ENCODE measurements at places on chromosomes 3 and 15.
A peak's percentile ranks its signal among the peaks of the same experiment; 100 is the strongest.

DNA sequence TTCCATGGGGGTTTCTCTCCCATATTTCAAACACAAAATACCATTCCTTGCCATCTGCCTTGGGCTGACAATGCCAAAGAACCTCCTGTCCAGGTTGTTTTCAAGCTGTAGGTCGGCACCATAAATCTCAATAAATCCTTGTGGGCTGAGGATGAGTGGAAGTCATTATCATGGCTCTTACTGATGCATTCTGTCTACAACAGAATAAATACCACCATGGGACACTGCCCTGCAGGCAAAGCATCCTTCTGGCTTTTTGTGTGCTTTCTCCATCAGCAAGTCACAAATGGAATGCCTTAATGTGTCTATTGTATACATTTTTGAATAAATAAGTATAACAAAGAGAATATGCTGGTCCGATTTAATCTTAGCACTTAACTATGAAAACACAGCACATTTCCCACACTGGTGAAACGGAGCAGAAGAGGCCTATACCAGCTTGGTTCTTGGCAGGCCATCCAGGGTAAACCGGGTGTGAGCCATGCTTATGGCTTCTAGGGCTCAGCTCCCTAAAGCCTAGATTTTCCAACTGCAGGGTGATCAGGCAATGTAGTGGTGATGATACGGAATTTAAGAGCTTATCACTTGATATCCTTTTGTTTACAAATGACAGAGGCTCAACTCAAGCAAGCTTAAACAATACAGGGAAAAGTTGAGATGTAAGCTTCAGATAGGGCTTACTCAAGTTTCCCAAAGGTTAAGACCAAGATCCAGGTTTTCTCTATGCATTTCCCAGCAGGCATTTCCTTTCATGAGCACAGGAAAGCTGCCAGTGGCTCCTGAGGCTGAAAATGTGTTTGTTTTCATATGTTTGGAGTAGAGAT, 133.2 kb upstream of the LRTM1 start:
- DNase-seq, result peak; percentile 16

- no peak for DNase-seq
These were observed 4.8 kb upstream of the BCL6 start for GRCh38 chr3:187750006-187750512.

GRCh38 chr15:100696452-100696851, 94.1 kb downstream of the ASB7 start:
- no peak for DNase-seq

GRCh38 chr15:71713191-71713809, 97.1 kb upstream of the NR2E3 start:
- DNase-seq, result no peak

DNA sequence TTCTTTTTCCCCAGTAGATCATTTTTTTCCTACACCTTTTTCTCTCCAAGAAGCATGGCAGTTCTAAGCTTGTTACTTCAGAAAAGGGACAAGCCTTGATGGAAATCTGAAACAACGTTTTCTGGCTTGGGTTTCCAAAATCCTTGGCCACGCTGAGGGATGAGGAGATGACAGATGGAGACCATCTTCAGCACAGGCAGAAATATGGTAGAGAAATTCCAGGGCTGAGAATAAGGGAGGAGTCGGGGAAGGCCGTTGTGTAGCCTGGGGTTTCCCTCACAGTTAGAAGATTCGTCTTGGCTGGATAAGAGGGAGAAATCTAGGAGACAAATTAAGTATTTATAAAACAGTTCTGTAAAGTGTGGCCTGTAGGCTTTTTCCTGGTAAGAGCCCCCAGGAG, 33.9 kb upstream of the STT3B start:
- no peak for DNase-seq

DNA sequence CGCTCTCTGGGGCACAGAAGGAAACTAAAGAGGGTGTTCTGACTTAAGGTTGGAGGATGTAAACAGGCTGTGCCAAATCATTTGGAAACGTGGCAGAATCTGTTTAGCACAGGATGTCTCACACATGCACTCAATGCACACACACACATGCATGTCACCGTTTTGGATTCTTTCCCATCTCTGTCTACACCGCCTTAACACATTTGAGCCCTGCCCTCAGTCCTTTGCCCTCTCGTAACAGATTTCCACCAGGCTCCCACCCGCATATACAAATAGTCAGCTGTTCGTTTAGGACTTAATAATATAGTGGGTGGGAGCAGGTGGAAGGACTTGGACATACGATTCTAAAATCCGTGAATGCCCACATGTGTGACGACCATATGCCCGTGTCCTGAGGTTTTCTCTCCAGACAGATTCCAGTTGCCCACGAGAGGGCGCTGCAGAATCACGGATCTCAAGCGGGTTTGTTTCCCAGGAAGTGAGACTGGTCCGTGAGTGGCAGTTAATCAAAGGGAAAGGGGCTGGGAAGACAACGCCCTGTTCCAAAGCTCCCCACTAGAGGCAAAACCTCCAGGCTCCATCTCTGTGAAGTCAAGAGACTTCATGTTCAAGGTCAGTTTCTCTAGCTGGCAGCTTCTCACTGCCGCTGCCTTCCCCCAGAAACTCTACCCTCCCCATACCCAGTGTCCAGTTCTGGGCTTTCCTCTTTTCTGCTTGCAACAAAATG, 44.5 kb downstream of the NOX5 start:
- DNase-seq, result peak; percentile 93

DNA sequence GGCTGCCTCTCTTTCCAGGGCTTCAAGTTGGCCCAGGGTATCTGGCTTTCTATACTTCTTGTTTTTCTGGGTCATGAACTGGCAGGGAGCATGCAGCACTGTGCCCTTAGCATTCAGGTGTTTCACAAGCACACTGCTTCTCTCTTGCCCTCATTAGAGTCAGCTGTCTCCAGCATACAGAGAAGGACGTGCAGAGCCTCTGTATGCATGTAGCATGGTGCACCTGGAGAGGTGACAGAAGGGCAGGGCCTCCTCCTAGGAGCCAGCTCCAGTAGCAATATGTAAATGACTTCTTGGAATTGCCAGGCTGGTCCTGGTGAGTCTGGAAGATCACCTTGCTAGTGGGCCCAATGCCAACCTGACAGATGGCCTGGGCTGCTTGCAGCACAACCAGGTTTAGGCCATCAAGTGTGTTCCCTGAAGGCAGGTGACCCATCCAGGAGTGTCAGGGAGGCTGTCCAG, 44.8 kb upstream of the ATP2C1 start:
- no peak for DNase-seq

- DNase-seq, result no peak
These were observed 35.8 kb downstream of the PEAK1 start for GRCh38 chr15:77384086-77384485.

DNA sequence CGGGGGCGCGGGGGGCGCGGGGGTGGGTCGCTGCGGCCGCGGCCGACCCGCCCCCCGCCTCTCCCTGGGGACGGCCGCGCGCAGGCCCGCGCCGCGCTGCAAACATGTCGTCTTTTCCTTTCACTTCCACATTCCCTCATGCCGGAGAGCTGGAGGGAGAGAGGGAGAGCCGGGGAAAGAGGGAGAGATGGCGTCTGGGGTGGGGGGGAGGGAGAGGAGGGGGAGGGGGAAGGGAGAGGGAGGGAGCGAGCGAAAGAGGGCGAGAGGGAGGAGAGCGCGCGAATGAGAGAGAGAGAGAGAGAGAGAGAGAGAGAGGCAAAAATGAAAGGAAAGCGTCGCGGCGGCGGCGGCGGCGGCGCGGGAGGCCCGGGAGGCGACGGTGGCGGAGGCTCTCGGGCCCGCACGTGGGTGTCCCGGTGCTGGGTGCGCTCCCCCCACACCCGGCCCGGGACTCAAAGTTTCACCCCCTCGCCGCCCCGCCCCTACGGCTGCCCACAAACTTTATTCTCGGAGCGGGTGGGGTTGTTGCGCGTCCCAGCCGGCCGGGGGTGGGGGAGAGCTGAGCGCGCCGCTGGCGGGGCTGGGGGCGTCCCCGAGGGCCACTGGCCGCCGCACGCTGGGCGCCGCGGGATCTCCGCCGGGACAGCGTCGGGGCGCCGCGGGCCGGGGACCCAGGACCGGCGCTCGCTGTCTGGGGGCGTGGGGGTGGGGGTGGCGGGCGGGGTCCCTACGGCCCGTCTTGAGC, 731 bp downstream of the ZNF710 start:
- peak; percentile 54 for DNase-seq
